ENCODE measurements at places on chromosomes 12 and 14.

GRCh38 chr14:88289996-88290395, 33.1 kb downstream of the KCNK10 start:
- DNase-seq, result no peak

DNA sequence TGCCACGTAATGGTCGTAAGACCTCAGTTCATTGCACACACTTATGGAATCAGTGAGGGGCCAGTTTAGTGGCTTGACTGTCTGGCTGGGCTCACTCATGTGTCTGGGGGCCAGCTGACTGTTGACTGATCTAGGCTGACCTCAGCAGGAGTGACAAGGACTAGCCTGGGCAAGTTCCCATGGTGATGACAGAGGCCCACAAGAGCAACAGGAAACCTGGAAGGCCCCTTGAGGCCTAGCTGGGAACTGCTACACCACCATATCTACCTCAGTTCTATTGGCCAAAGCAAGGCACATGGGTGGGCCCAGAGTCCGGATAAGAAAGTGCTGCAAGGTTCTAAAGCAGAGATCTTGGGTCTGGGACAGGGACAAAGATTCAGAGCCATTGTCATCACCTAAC, 21.3 kb upstream of the RFLNA start:
- DNase-seq, result no peak

DNA sequence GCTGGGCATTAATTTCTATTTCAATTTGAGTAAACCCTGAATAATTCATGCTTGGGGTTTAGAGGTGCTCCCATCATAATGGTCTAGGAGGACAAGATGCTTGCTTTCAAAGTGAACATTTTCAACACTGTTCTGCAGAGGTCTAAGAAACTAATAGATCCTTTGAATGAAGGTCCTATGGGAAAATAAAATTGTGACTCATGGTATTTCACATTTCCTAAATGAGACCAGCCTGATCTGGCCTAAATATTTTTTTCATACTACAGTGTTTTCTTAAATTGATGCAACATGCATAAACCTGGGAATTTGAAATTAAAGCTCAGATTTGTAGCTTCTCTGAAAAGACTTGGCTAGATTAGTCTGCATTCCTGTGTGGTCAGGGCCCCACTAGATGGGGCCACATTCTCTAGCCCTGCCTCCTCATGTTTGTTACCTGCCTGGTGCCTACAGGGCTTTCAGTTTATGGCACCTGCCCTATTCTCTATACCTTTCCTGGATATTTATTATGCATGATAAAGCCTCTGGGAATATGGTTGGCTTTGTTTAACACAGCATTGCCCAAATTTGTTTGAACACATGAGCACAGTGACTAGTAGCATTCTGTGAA, 112.7 kb downstream of the METTL25 start:
- DNase-seq, result no peak

DNA sequence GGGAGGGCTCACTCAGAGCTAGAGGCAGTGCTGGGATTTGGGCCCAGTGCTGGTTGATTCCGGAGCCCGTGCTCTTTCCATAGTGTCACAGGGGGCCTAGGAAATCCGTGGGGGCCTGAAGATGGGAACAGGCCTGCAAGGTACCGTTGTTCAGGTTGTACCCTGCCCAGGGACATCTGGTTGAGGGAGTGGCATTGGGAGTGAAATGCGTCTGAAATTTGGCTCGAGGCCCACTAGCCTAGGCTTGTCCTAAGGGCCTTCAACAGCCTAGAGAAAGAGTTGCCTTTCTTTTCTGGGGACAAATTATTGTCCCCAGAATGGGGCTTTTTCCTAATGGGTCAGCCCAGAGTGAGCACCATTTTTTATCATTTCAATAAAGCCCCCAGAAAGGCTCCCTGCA, 26.4 kb upstream of the FAM222A start:
- no peak for DNase-seq

DNA sequence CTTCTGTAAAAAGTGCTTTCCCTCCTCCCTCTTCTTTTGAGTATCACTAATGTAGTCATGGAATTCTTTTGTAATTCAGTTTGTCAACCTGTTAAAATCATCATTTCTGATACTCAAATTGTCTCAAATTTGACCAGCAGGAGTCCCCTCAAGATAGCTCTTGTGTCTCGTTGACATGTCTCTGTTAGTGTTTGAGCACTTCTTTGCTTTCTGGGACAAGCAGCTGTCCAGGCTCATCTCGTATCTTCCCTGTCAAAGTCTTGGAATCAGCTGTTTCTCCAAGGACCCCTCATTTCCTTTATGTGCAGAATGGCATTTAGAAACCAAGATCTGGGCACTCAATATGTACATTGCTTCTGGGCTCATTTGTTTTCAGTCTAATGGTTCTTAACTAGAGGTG, 10.7 kb downstream of the CIPC start:
- no peak for DNase-seq

- no peak for DNase-seq
These were observed 72.0 kb downstream of the PAPOLA start for GRCh38 chr14:96574171-96574632.

DNA sequence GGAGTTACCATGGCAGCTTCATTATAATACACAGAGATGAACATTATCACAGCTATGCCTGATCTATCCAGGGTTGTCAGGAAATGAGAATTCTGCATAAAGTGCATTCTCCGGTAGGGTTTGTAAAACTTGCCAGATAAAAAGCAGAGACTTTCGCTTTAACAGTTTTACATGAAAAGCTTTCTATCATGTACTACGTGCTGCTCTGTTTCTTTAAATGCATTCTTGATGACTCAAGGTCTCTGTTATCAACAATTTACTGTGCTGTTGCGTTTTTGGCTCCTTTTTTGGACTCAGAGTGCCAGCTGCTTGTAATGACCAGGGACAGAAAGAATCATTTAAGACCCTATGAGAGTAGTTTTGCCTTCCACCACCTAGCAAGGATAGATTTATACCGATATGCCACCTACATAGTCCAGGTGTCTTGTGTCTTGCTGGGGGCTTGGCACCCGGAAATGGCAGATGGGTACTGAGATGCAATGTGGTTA, 371.2 kb downstream of the BTG1 start:
- DNase-seq, result no peak

GRCh38 chr14:83707056-83707455, 1822.9 kb upstream of the FLRT2 start:
- DNase-seq, result no peak

DNA sequence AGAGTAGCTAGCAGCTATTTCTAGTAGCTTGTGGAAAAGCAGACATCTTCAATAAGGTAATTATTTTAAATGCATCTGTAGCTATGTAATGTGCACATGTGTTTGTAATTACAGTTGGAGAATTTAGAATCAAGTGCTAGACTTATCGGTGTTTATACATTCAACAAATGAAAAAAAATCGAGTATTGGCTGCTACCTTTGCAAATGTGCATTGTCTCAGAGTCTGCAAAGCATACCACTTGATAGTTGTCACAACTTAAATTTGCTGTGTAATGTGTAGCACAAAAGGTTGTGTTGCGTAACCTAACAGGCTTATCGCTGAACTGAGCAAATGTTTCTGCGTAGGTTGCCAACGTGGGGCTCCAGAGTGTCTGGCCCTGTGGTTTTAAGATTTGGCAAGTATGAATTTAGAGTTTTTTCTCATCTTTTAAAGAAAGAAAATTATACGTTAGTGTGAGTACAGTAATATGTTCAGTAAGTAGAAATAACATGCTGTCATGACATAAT, 44.3 kb downstream of the TMTC2 start:
- no peak for DNase-seq

- no peak for DNase-seq
These were observed 1929.9 kb upstream of the SEL1L start for GRCh38 chr14:83463500-83464098.

- no peak for DNase-seq
These were observed 1387.5 kb downstream of the LRFN5 start for GRCh38 chr14:42994051-42994736.

DNA sequence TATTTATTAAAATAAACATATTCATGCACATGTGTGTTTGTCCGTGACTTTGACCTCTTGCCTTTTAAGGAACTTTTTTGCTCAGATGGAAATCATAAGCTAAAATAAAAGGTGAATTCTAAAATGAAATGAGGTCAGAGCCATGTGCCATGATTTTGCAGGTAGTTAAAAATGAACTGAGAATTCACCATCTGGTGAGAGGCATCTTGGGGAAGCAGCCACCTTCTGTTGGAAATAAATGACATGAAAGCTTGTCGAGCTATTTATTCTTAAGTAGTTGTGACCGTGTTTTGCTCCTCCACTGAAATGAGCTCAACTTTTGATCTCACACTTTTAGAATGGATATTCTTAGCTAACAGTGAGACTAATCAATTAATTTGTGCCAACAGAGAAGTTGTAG, 56.8 kb upstream of the CNOT2 start:
- DNase-seq, result no peak

DNA sequence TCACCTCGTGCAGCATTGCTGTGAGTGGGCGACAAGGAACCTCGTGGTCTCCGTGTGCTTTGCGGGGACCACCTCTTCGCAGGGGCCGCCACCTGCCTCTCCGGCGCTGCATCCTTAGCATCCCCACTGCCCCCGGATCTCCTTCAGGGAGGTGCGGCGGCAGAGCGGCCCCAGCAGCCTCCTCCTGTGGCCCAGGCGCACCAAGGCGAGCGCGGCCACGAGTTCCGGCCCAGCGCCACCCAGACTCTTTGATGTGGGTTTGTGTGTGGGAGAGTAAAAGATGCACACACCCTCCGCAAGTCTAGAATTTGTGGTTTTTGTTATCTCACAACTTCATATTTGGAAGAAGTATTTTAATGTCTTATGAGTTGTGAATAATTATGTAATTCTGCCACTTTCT, 118.8 kb upstream of the DIO3 start:
- DNase-seq, result no peak

DNA sequence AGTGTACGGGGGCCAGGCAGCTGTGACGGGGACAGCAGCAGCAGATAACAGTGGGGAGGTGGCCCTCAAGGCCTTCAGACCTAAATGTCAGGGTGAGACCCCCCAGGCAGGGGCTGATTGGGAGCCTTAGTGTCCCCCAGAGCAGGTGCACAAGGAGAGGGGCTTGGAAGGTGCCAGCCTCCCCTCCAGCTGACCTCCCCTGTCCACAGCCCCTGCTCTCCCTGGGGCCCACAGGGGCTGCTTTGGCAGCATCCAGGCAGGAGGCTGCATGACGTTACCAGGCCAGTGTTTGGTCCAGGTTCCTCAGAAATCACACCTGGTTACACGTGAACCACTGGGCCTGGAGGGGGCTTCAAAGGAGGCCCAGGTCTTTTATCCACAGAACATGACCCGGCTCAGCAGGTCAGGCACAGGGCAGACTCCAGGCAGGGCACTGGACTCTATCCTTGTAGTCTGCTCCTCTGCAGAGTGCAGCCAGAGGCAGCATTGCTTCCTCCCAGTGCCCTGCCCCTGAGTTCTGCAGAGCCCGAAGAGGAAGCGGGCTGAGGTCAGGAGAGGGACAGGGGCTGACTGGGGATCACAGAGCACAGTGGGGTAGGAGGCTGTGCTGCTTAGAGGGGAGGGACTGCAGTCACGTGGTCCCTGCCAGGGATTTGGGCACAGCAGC, 2.6 kb upstream of the TRMT61A start:
- DNase-seq, result no peak

- DNase-seq, result no peak
These were observed 883.7 kb downstream of the GALC start for GRCh38 chr14:87109271-87109670.

- no peak for DNase-seq
These were observed 133.4 kb downstream of the AACS start for GRCh38 chr12:125198652-125199051.

DNA sequence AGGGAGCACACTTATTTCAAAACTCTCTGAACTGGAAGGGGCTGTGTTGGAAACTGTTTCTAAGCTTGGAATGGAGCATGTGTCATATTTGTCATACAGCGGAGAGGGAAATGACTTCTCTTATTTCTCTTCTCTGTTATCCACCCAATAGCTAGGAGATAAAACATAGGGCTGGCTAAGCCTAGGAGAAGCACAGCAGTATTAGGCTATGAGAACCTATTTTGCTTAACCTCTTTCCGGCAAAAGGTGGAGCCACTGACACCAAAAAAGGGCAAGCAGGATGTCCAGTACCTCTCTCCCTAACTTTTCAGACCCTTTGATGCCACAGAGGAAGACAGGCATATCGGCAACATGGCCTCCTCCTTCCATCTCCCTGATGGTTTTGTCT, 148.3 kb downstream of the CRADD start:
- DNase-seq, result no peak

DNA sequence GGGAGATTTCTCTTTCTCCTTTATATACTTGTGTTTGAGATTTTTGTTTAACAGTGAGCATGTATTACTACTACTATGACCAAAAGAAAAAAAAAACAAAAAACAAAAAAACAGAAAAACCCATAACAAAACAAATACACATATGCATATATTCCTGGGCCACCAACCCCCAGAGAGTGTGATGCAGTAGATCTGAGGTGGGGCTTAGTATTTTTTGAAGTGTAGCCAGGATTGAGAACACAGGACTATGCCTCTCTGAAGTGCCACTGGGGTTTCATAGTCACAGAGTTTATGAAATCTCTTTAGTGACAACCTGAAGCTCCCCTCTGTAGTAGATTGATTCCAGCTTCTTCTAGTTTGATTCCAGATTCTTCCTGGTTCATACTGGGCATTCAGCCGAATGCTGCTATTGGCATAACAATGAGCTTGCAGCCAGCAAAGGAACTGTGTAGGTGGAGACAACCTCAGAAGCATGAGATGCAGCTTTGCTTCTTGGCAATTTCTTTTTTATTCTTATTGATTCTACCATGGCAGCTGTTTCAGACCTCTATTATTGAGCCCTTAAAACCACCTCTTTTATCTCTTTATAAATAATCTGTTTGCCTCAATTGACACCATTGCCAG, 15.5 kb upstream of the ANO4 start:
- DNase-seq, result no peak

GRCh38 chr12:56816491-56816890, 53.4 kb downstream of the HSD17B6 start:
- DNase-seq, result no peak

DNA sequence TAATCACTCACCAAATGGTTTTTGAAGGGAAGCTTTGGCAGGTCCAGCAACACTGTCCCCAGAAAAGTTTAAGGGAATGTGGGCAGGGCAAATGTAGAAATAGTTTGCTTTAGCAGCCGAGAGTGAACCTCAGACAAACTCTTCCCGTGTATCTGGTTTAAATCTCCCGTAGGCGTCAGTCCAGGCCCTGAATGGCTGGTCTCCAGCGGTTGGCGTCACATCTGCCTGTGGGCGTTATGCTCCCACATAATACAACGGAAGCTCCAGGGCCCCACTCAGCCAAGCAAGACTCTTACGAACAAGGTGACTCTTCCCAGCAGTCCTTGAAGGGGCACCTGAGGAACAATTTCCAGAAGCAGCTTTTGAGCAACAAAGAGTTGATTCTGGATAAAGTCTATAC, 942 bp downstream of the ZC2HC1C start:
- DNase-seq, result no peak

- no peak for DNase-seq
These were observed 133.3 kb downstream of the MON2 start for GRCh38 chr12:62599854-62600437.

DNA sequence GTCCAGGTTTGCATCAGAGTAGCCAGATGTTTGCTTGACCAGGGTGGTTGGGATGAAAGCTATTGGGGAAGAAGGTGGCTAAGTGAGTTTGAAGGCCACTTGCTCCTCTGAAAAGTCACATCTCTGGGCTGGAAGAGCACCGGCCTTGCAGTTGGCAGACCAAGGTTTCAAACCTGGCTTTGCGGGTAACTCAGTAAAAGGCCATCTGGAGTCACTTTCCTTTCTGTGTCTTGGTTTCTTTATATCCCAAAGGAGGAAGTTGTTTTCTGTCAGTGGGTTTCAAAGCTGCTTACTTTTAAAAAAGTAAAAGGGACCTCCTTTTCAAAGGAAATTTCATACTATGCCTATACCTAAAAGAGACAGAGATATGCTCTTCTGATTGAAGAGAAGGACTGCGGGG, 26.2 kb upstream of the CMA1 start:
- no peak for DNase-seq
